Activated CD4-positive, alpha-beta T cell treated with anti-CD3 and anti-CD28 coated beads, Interleukin-2, amount 50 U/mL, for 16 hours (primary cell): ENCODE measurements at places on chromosomes 6 and 20.
A peak's percentile ranks its signal among the peaks of the same experiment; 100 is the strongest.

DNA sequence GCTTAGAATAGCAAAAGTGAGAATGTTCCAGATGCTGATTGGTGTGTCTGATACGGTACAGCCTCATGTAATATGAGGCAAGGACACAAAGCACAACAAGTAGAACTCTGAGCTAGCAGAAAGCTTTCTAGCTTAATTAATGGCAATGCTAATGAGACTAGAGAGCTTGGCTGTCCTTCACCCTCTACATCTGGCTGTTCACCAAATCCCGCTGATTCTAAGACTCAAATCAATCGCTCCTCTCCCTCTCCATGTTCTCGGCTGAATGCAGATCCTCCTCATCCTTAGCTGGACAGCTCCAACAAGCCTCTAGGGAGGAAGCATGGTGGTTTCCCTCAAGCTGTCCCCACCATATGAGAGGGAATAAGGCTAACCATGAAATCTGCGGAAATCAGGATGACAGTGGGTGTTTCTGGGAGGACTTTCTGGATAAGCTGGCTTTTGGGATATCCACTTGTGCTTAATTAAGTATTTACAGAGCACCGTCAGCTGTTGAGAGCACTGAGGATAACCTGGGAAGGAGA lies 128.9 kb downstream of the FOXC1 start:
- no peak for DNase-seq

DNA sequence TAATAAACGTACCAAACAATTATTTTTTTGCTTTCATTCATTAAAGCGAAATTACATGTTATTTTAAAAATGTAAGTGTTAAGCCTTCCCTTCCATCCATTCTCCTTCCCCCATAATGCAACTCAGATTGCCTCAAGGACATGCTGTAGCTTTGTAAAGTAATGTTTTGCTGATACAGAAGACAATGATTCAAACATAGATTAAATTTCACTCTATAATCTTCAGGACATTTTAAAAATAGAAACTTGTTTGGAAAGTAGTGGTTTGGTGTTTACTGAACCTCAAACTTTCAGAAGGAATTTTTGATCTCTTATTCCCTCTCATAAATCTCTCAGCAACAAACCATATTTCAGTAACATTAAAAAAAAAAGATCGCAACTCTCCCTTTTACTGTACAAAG lies 350.9 kb upstream of the HSF2 start:
- DNase-seq: no peak

- DNase-seq: peak; percentile 28
Observed at GRCh38 chr20:62141397-62142251, 1.6 kb downstream of the PSMA7 start.

GRCh38 chr6:82066991-82067411 lies 180.5 kb downstream of the IBTK start:
- no peak for DNase-seq

DNA sequence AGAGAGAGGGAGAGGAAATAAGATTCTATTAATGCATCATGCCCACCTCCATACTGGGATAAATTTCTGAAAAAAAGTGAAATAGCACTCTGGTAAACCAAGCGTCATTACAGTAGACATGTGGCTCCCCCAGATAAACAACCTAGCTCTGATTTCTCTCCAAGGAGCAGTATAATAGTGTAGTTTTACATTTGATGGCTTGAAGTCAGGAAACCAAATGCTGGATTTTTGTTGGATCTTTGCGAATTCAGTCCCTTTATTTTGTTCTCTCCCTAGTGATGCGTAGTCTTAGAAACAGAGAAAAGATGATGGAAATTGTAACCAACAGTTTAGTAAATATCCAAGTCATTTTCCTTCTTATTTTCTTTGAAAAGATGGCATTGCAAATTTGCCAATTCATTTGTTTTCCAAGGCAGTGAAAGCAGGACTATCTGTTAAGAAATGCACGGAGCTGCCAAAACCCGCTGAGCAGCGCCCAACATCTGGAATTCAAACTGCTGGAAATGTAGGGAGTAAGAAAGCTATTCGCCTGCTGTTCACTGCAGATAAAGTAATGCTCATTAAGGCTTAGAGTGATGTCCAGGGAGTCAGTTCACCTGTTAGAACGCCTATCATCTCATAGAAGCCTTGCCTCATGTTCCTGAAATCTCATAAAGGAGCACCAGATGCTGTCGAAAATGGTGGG lies 85.7 kb upstream of the DOK5 start:
- DNase-seq: no peak

DNA sequence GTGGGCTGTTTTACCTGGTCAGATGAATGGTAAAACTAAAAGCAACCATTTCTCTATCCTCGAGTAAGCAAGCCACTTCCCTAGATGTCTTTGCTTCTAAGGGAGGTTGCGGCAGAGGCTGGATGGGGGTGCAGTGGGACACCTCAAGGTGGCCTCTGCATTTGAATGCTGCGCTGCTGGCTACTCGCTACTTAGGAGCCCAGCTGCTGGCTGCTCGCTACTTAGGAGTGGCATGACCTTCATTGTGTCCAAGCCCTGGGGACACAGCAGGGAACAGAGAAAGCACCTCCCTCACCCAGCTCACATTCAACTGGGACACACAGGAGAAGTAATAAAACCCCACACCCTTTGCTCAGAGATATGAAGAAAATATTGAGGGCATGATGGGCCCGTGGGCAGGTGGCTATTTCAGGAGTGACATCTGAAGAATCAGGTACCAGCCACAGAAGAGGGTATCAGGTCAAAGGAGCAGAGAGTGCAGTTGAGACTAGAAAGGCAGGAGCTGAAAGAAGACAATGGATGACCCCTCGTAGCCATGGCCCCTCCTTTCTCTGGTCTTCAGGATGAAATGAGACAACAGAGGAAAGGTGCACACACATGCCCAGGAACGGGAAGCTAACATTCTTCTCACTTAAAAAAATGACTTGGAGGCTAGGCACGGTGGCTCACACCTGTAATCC lies 149.4 kb downstream of the ZMYND8 start:
- no peak for DNase-seq

DNA sequence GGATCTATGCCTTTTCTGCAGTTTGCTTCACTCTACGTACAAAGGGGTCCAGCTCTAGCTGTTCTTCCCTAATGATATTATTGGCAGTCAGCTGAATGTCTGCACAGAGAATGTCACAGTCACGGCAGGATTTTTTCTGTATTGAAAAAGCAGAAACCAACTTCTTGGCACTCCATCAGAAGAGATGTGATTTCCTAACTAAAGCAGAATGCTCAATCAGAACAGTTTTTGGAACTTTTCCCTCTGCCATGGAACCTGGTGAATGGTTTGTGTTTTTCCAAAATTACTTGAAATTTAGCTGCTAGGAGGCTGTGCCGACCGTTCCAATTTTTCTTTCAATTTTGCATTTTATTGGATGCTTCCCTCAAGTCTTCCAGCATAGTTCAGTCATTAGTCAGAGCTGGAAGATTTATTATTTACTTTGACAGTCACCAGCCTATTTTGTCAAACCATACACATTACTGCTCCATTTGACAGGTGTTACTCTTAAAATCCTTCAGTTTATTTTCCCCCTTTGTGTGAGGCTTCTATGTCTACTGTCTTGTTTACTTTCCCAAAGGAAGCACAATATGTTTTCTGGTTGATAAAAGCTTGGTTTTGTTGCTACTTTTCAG lies 259.6 kb upstream of the EPHA7 start:
- no peak for DNase-seq

GRCh38 chr6:170046791-170047626 lies 243.9 kb downstream of the DLL1 start:
- no peak for DNase-seq

GRCh38 chr6:97406633-97407032 lies 123.6 kb upstream of the MMS22L start:
- no peak for DNase-seq

DNA sequence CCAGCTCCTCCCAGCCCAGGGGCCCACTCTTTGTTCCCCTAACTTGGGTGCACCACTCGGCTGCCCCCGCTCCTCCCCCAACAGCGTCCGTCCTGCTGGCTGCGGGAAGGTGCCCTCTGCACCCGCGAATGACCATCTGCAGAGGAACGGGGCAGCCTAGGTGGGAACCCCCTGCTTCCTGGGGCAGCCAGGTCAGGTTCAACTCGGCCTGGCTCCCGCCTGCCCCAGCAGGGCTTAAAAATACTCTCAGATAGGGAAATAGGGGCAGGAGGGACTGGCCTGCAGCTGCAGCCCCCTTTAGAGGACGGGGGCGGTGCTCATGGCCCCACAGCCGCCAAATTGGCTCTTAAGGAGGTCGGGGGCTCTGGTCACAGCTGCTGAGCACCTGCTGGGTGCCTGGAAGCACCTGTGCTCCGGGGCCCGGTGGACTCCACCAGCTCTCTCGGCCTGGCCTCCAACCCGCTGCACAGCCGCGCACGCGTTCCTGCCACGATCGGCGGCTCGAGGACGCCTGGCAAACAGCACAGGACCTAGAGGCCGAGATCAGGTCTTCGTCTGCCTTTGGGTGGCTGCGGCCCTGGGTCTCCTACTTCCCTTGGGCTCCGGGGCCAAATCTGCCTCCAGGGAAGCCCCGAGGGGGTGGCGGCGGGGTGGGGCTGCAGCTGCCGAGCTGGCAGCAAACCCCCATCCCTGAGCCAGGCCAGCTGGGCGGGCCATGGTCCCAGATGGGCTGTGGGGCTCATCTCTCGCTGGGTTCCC lies 700 bp upstream of the LAMA5 start:
- no peak for DNase-seq

- no peak for DNase-seq
Observed at GRCh38 chr6:109036574-109037294, 57.9 kb downstream of the SESN1 start.

DNA sequence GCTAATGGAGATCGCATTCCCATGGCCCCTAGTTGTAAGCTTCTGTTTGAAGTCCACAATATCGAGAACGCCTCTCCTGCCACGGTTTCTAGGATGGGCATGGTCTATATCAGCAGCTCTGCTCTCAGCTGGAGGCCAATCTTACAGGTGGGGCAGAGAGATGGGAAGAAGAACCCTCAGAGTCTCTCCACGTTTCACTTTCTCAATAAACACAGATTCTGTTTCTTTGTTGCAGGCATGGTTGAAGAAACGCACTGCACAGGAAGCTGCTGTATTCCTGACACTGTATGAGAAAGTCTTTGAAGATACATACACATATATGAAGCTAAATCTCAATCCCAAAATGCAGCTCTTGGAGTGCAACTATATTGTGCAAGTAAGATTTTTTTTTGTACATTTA lies 157.9 kb downstream of the DNAH8 start:
- DNase-seq: no peak

DNA sequence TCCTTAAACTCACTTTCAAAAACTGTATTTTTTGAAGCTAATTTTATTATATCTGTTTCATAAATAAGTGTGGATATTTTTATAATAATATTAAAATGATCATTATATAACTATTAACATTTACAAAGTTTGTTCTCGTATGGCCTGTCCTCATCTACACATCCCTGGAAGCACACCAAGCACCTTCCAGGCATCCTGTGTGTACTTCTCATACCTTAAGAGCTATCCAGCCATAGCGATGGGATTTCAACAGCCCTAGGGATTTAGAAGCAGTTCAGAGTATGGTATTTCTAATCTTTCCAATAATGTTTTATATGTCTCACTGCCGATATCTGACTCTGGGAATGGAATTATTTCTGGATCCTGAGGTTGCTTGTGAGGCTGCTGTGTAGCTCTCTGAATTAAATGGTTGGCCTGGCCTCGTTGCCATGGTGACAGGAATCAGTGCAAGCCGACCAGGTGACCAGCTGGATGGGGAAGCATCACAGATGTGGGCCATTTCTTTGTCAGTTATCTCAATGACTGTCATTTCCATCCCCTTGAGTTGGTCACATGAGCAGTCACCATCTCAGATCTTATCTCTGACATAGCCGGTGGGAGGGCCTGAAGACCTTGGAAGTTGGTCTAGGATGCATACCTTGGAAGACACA lies 265.2 kb upstream of the RIN2 start:
- DNase-seq: no peak

- DNase-seq: peak; percentile 42
Observed at GRCh38 chr6:129713806-129714333, 3.9 kb upstream of the ARHGAP18 start.

DNA sequence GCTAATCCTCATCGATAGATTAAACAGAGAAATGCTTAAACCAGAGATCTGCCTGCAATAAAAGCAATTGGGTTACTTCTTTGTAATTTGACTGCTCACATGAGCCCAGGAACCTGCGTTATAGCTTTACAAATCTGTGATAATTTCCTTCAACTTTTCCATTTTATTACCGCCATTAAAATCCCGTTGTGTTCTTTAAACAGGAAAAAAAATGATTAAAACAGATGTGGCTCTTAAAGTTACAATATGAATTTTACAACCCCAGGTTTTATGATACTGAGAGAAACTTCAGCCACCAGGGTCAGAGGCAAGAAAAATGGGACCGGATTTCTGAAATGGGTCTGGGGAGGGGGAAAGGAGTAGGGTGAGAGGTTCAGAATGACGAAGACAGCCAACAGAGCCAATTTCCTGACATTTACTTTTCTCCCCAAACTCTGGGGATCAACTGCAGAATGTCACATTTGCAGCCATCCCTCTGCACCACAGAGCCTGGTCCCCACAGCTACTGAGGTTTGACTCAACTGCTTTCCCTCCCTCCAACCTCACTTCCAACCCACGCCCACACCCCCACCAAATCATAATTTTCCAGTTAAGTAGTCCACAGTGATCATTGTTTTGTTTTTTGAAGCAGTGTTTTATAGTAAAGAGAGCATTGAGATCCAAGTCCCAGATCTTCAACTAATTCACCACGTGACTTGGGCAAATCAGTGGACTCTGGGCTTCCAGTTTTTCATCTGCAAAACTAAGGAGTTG lies 77.6 kb upstream of the EYA2 start:
- DNase-seq: no peak

DNA sequence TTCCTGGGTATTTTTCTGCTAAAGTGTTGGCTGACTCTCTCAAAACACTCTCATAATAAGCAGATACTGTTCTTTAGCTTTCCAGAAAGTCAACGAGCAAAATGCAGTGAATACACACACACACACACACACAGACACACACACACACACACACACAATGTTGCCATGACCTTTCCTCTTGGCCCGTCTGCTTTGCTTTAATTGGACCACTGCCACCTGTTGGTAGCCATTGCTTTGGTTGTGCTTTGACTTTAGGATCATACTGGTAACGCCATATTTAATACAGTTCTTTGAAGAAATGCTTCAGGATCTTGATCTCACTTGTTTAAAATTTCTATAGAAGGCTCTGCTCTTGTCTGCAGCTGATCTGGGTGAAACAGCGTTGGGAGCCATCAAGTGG lies 4.4 kb downstream of the FIG4 start:
- DNase-seq: peak; percentile 12
